ENCODE measurements at places on chromosomes 1 and 21. TPM values are rescaled to one million over a fixed set of nuclear protein-coding genes. Genes with fewer than 3 reads are reported as not detected.
A peak's percentile ranks its signal among the peaks of the same experiment; 100 is the strongest.

- H3K4me1 ChIP-seq, result peaks cover 17% of the 10 kb centered on the region
- no peak for DNase-seq
- no peak overlapping the region for H3K27ac ChIP-seq
- H3K36me3 ChIP-seq, result no peaks in the 10 kb centered on the region
These were observed 14.0 kb upstream of the TRIM63 start for GRCh38 chr1:26081267-26082019.

DNA sequence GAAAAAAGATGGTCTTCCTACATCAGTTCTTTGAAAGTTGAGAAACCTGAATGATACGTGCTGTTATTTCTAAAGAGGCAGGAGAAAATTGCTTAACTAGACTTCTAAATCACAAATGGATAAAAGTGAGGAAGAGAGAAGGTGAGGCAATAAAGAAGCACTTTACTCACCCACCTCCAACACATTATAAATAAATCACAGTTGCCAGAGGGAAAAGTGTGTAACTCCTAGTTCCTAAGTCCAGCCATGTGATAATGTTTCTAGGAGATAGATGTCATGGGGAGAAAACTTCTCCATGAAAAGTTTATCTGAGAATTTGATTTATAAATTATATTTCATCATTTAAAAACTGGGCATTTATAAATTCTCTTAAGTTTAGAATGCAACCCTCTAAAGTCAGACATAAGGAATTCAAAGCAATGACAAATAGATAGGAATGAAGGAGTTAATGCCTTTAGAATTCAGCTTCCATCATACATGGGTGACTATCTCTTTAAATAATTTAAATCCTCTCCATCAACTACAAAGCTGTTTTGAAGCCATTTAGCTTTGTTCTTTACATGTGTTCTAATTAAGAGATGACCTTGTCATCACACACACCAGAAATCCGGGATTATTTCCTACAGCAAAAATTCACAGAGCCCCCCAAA lies 60.0 kb downstream of the NRIP1 start:
- H3K4me3 ChIP-seq, result no peak overlapping the region
- no peaks in the 10 kb centered on the region for H3K36me3 ChIP-seq
- H3K27ac ChIP-seq, result peak overlapping the region; percentile 6
- H3K4me1 ChIP-seq, result peaks cover 11% of the 10 kb centered on the region

DNA sequence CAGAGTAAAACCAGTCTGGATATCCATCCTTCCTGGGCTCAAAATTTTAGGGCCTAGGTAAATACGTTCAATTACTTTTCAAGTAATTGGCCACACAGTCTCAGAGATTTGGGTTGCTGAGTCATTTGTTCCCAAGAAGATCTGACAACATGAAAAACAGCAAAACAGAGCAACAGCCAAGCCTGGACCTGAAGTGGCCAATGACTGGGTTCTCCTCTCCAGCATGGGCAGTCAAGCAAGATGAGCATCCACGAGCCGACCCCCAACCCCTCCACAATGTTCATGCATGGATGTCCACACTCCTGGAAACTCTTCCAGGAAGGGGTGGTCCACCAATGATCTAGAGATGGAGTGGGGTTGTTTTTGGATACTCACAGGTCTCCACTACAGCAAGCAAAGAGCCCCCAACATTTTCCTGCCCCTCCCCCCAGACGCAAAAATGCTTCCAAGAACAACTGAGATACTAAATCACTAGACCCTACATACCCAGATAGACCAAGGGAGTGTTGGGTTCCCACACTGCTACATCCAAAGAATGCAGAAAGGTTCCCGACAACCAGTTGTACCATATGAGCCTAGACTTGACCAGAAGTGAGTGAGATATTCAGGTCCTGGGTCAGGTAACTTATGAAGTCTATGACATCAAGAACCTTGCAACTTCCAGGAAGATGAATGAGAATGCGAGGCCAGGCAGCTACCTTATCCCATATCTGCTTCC lies 73.0 kb downstream of the CD46 start:
- peaks cover 85% of the 10 kb centered on the region for H3K4me1 ChIP-seq
- no peaks in the 10 kb centered on the region for H3K27me3 ChIP-seq
- no peak for DNase-seq
- H3K27ac ChIP-seq, result peak overlapping the region; percentile 99

DNA sequence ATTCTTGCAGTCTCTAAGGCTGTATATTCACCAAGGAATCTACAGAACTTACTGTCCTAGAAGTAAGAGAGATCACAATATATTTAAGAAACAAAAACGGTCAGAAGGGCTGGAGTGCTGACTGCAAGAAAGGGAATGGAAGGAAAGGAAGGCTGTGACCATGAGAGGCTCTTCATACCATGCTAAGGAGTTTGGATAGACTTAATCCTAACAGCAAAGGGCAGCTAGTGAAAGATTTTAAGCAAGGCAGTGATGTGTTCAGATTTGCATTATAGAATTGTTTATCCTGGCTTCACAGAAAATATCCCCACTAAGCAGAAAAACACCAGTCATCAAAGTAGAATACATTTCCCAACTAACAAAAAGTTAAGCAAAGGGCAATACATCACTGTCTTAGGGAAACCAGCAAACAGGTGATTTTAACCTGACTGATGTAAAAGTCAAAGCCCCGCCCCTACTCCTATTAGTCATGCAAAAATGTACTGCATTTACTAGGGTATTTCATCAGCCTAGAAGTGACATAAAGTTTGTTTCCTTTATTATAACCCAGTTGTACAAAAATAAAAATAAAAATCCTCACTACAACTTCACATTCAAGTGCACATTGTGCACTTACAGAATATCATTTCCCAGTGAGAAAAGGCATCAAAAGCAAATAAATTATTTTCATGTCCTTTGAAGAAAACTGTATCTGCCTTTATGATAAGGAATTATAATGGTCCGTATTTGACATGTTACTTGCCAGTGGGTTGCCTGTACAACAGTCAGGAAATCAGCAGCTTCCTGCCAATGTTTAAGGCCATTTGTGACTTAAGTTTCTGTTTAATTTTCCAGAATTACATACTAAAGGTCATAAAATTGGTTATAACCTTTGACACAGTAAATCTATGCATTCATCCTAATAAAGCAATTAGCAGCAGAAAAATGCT lies 17.2 kb downstream of the JAK1 start:
- no peak overlapping the region for H3K27ac ChIP-seq
- DNase-seq, result no peak
- H3K4me3 ChIP-seq, result no peak overlapping the region
- peaks cover 69% of the 10 kb centered on the region for H3K4me1 ChIP-seq
- H3K36me3 ChIP-seq, result no peaks in the 10 kb centered on the region
- no peaks in the 10 kb centered on the region for H3K27me3 ChIP-seq

- DNase-seq, result no peak
- H3K36me3 ChIP-seq, result peaks cover 26% of the 10 kb centered on the region
- H3K27ac ChIP-seq, result no peak overlapping the region
- H3K27me3 ChIP-seq, result no peaks in the 10 kb centered on the region
- no peaks in the 10 kb centered on the region for H3K4me1 ChIP-seq
These were observed 88.7 kb downstream of the KIFAP3 start for GRCh38 chr1:169985757-169986156.

DNA sequence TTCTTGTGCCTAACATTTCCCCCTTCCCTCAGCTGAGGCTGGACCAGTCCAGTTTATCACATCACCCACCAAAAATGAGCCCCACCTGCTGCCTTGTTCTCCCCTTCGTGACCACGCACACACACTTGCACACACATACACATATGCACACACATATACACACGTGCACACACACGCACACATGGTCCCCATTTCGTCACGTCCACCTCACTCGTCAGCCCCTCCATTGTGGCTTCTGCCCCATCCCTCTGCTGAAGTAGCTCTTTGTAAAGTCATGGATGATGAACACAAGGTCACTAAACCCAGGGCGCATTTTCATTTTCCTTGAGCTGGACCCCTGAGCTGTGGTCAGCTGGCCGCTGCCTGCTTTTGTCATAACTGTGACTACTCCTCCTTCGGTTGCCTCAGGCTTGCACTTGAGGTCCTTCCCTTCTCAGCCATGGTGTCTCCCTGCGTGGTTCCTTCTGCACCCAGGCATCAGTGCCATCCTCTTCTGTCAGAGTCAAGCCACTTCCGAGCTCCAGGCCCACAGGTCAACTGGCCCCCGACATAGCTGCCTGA lies 93.8 kb downstream of the SYT2 start:
- H3K36me3 ChIP-seq, result no peaks in the 10 kb centered on the region
- no peak overlapping the region for H3K4me3 ChIP-seq
- H3K4me1 ChIP-seq, result peaks cover 44% of the 10 kb centered on the region
- peaks cover 10% of the 10 kb centered on the region for H3K27me3 ChIP-seq
- DNase-seq, result no peak

ADCY10 gene
- total RNA-seq, result not detected

PLEKHN1 gene
- total RNA-seq, result 0.55 TPM

DNA sequence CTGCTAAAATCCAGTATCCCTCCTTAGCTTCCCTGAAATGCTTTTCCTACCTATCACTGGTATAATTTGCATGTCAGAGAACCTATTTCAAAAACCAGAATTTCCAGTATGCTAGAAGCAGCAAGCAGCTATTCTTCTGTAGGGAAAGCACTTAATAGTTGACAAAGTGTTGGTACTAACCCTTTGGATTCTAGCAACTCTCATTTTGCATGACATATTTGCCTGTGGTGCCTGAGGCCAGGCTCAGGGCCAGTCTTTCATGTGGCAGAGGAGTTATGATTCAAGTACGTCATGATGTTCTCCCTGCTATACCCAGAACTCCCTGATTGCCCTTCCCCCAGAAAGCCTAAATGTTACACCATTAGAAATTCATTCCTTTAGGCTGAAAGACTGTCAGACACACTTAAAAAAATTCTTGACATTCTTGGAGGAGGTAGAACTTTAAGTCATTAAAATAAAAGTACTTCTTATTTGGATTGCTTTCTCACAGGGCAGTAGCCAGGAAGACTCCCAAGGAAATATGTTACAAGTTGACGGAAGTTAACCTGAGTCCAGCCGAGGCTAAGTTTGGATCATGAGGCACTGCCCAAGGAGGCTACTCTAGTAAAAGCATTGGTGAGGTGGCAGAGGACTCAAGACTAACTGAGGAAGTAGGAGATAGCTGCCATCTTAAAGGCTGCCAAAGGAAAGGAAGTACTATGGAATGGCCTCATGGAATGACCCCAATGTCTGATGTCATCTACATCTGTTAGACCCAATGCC lies 298.4 kb upstream of the SPAG17 start:
- H3K27ac ChIP-seq, result no peak overlapping the region
- H3K4me1 ChIP-seq, result no peaks in the 10 kb centered on the region
- DNase-seq, result no peak
- no peak overlapping the region for H3K4me3 ChIP-seq
- no peaks in the 10 kb centered on the region for H3K27me3 ChIP-seq

MTARC1 gene
- 9.9 TPM for total RNA-seq
